ENCODE measurements at places on chromosomes 5 and 9.

DNA sequence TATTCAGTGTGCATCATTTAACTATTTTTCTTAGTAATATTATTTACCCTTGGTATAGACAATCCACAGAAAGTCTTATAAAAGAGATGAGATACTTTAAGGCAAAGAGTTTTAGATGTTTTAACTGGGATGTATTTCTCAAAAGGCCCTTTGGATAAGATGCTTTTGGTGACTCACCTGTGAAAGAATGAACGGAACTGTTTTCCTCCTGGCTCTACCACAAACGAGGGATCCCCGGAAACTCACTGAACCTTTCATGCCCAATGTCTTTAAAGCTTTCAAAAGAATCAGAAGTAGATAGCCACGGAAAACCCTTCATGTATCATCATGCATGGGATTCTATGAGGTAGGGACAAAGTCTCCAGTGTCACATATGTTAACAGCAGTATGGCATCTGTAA lies 1.6 kb downstream of the ZNF782 start:
- DNase-seq, result no peak

DNA sequence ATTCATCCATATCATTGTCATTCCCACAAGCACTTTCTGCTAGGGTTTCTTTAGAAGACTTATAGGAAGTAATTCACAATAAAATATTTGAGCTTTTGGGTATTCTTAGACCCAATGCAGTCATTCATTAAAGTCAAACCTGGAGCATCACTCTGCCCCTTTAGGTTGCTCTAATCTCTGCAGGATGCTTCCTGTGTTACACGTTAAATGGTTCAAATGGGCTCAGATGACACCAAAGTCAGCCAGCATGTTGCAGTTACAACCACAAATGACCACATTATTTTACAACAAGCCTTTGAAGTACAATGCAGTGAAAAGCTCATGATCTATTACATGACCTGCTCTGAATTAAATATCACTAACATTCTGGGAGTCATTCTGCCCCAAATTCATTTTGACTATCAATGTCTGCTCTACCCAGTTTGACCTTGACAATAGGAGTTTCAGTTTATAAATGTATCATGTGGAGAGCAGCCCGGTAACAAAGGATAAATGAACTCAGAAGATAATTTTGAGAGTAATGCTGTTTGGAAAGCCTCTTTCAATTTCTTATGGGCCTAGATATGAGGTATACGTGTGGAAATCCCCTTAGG lies 668.6 kb upstream of the DMAC1 start:
- DNase-seq, result no peak

- DNase-seq, result no peak
Observed at GRCh38 chr5:175859916-175860315, 11.5 kb upstream of the CPLX2 start.

GRCh38 chr5:74382123-74382855 lies 258.2 kb downstream of the ENC1 start:
- no peak for DNase-seq

- no peak for DNase-seq
Observed at GRCh38 chr9:98838868-98839565, 31.5 kb downstream of the GALNT12 start.

- no peak for DNase-seq
Observed at GRCh38 chr5:151141535-151141934, 16.0 kb downstream of the ANXA6 start.

GRCh38 chr9:99133145-99133544 lies 28.2 kb downstream of the TGFBR1 start:
- no peak for DNase-seq

- no peak for DNase-seq
Observed at GRCh38 chr9:13597427-13597826, 317.9 kb upstream of the MPDZ start.

DNA sequence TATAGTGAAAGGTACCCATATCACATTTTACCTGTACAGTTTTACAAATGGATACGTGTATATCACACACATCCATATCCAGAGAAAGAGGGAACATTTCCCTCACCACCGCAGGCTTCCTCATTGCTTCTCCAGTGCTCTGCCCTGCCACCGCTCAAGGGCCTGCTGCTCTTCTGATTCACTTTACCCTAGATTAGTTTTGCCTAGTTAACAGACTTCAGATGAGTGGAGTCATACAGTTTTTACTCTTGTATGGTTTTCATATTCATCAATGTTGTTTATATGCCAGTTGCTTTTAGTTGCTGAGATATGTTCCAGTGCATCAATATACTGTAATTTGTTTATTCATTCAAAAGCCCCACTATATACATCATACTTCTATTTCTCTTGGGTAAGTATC lies 53.9 kb upstream of the POMT1 start:
- no peak for DNase-seq

DNA sequence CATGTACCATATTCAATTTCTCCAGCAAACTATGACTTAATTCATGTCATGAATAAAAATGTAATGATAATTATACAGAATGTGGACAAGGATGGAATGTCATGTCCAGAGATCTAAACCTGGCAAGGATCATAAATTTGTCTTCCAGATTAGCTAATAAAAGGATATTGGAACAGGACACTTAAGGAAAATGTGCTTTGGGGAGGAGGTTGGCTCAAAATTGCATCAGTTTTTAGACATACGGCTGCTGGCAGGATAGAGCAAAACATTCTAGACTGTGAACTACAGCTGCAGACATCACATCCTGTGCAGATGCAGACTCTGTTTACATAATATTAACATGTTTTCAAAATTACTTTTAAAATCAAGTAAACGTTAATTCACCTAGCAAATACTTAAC lies 248.4 kb downstream of the TLR4 start:
- DNase-seq, result no peak

DNA sequence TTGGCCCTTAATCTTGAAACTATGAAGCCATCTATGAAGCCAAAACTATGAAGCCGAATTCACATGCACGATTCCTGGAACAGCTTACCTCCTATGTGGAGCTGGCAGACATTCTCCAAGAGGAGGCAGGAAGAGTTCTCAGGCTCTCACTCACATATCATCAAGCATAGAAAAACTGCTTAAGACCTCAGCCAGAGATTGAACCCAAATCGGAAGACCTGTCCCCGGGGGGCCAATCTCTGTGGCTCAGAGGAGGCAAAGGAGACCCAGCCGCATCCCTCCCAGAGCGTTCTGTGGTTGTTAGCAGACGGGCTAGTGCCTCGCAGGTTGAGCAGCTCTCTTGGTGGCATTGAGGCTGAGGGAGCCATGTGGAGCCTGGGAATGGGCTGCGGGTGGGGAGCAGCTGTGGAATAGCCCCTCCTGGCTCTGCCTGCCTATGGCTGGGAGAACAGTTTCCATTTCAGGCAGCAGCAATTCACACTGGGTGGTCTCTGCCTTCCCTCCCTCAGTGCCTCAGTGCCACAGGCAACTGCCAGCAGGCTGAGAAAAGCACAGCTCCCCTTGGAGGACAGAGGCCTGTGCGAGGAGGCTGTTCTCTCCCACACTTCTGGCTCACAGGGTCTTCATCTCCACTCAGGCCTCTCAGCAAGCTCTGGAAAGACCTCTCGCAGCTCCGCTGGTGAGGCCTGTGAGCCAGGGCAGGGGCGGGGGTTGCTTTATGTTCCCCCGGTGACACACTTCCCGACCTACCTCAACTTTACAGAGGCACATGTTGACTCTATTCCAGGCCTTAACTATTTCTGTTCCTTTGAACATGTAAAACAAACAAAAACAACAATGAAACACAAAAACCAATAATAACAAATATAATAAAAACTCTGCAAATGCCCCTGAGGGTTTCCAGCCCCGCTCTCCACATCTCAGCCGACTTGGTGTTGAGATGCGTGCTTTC lies 17.4 kb upstream of the TMEM174 start:
- no peak for DNase-seq

DNA sequence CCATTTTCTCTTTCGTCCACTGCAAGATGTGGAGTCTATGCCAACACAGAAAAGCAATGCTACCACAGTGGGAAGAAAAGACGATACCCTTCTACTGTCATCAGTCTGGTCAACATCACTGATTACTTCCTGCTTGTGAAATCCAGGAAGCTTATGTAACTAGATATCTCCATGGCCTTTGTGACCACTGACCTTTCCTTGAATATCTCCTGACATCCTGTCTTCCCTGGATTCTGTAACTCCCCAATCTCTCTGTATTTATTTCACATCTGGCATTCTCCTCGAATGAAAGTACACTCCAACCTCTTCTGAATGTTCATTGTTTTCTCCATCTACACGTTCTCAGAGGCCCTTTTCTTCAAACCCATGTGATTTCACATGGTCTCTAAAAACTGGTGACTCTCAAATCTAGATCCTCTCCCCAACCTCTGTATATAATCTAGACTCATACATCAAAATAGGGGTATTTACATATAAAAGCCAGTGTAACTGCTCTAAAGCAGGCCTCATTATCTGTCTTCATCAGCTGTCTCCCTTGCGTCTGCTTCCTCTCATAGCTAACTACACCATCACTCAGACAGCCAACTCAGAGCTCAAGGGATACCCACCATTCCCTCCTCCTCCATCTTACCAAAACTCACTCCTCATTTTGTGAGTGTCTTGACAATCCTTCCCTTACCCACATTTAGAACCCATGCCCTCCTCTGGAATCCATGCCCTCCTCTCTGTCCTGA lies 156.8 kb downstream of the SEMA5A start:
- DNase-seq, result no peak

DNA sequence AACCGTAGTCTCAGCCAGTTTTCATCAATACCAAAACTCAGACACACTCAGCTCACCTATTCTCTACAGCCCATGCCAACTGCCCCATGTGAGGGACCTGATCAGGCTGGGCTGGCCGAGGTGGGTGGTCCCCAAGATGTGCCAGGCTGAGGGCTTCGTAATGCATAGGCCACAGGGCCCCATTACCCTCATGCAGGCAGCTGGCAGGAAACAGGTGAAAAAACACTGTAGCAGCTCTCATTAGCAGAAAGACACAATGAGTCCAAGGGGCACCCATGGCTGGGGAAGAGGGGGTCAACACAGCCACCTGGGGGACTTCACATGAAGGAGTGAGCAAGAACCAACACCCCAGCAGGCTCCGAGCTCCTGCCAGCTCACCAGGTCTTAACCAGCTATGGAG lies 8.2 kb downstream of the IPPK start:
- DNase-seq, result no peak

DNA sequence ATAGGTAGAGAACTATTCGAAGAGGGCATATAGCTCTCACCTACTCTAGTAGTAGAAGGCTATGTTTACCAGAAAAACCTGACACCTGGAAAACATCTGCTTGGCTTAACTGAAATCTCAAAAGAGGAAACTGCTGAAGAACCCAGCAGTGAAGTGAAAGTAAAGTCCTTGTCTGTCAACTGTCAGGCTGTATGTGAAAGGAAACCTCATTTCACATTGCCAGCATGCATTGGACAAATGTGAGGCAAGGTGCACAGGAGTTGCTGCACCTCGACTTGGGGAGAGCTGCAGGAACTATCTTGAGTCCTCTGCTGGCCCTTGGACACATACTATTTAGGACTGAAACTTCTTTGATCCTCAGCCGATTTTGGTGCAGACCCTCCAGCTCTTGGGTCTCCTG lies 53.3 kb downstream of the NREP start:
- DNase-seq, result no peak

GRCh38 chr5:96854067-96854466 lies 22.2 kb upstream of the ERAP2 start:
- no peak for DNase-seq

GRCh38 chr9:124929464-124929863 lies 11.4 kb downstream of the GOLGA1 start:
- no peak for DNase-seq

GRCh38 chr5:153459051-153459743 lies 31.3 kb upstream of the GRIA1 start:
- no peak for DNase-seq

GRCh38 chr9:95620314-95620713 lies 103.5 kb upstream of the PTCH1 start:
- DNase-seq, result no peak

GRCh38 chr5:172725273-172725672 lies 45.7 kb downstream of the DUSP1 start:
- DNase-seq, result no peak

DNA sequence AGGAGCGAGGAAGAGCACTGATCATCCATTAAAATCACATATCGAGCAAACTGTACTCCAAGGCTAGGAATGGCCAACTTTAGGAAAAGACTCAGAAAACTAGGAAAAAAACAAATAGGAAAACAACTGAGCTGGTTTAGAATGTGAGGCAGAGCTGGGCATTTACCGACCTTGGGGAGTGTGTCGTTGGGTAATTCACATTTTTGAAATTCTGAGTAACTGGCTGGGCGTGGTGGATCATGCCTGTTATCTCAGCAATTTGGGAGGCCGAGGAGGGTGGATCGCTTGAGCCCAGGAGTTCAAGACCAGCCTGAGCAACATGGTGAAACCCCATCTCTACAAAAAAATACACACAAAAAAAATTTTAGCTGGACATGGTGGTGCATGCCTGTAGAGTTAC lies 70.1 kb downstream of the ZFAND5 start:
- DNase-seq, result no peak

DNA sequence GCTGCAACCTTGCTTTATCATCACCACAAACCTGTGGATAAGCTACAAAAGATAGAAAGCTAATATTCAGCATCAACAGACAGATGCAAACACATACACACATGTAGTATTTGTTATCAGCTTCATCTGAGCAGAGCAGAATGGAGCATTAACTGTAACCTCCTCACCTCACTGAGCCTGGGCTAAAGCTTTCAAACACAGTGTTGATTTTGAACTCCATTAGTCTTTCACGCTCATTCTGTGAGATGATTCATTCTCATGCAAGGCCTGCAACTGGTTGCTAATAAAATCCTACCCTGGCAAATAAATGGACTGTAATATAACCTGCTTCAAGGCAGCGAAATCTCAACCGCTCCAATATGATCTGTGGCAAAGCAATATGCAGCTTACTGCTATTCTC lies 1360.6 kb upstream of the ACO1 start:
- DNase-seq, result no peak

DNA sequence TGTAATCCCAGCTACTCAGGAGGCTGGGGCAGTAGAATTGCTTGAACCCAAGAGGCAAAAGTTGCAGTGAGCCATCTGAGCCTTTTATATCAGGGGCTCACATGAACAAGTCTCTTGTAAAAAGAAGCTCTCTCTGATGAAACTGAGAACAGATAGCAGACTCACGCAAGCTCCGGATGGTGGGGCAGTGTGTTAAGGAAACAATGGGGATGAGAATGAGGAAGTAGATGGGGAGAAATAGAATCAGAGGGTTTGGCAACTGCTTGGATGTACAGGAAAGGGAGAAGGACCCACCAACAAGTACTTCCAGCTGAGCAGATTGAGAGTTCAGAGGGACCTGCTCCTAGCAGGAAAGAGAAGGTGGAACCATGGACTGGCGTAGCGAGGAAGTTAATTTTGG lies 18.6 kb downstream of the TMEM252 start:
- DNase-seq, result no peak

- no peak for DNase-seq
Observed at GRCh38 chr5:72241346-72242003, 78.6 kb downstream of the MRPS27 start.

DNA sequence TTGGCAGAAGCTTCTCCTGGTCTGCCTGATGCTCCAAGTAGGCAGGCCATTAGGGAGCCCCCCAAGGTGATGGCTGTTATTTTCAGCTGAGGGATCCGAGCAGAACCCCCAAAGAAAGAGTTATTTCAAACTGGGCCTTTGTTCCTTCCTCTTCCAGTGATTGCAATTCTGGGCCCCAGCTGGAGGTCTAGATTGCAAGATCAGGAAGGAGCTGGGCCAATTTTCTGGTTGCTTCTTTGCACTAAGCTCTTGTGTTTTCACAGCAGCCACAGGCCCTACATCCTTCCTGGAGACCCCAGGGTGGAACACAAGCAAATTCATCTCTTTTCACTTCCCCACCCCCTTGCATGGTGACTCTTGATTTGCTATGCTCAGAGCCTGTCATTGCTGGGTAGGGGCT lies 215.0 kb downstream of the SEMA6A start:
- DNase-seq, result no peak
